ENCODE measurements at places on chromosomes 13 and 19.
A peak's percentile ranks its signal among the peaks of the same experiment; 100 is the strongest.

GRCh38 chr13:76579701-76580100, 306.5 kb downstream of the KCTD12 start:
- DNase-seq: no peak

DNA sequence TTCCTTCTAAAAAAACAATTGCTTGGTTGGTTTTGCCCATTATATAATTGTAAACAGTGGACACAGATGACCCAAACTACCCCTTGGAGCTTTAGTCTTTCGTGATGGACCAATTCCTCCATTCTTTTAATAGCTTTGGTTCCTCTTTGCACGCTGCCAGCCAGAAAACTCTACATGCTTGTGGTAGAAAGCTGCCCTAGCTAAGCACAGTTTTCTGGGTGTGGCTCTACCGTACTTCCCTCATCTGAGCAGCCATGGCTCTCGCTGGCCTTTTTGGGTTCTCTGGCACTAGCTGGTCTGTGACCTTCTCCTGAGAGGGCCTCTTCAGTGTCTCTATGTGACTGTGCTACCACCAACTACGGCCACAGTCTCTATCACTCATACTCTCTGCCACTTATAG, 29.9 kb upstream of the CEBPA start:
- DNase-seq: no peak

GRCh38 chr13:90238413-90238812, 1109.1 kb upstream of the MIR17HG start:
- no peak for DNase-seq

DNA sequence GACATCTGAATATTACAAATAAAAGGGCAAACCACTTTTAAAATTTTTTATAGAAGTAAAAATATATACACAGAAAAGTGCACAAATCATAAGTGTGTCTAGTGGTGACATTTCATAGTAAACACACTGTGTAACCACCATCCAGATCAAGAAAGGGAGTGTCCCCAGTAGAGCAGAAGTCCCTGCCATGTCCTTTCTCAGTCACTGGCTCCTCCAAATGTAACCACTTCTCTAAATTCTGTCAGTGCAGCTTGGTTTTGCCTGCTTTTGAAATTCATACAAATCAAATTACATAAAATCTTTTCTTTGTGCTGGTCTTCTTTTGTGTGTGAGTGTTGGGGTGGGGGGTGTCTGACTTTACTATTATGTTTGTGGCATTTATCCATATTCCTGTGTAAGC, 116.5 kb downstream of the RBM26 start:
- DNase-seq: no peak

GRCh38 chr13:98509271-98510155, 67.4 kb downstream of the STK24 start:
- no peak for DNase-seq

GRCh38 chr13:61276401-61276800, 139.2 kb downstream of the PCDH20 start:
- DNase-seq: no peak

GRCh38 chr19:14073261-14073924, 807 bp downstream of the MISP3 start:
- DNase-seq: peak; percentile 83

DNA sequence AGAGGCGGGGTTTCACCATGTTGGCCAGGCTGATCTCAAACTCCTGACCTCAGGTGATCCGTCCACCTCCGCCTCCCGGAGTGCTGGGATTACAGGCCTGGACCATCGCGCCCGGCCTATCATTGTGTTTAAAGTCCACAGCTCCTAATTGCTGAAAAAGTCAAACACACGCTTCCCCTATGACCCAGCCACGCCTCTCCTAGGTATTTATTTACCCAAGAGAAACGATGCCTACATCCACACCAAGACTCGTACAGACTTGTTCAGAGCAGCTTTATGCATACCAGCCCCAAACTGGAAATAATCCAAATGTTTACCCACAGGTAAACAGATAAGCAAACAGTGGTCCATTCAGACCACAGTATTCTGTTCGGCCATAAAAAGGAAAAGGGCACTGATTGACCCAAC, 15.1 kb downstream of the ZNRF4 start:
- no peak for DNase-seq

DNA sequence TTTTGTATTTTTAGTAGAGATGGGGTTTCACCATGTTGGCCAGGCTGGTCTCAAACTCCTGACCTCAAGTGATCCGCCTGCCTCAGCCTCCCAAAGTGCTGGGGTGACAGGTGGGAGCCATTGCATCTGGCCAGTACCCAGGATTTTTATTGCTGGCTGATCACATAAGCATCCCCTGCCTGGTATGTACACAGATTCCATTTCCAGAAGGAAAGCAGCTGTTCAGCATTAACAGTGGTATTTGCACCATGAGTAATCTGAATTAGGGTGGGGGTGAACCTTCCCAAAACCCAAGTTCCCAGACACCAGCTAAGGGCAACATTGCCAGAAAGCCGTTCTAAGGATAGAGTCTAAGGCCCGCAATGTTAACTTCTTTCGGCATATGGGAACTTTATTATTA, 7.3 kb downstream of the ZNF555 start:
- no peak for DNase-seq

- no peak for DNase-seq
These were observed 221.6 kb downstream of the NBEA start for GRCh38 chr13:35163674-35164073.

DNA sequence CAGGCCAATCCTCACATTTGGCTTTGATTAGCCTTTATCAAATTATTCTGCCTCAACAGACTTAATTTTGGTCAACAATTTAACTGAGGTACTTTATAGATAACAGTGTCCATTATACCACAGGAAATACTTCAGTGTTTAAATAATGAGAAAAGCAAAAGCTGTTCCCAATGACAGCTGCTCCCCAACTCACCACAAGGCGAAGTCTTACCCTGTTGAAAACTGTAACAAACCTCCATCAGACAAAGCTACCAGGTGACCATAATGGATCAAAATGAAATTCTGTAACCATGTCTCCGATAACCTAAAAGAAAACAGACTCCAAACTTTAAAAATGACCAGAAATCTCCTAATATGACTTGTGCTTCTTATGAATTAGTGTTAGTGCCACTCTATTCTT, 50.3 kb downstream of the ZNF44 start:
- DNase-seq: no peak

GRCh38 chr19:5218255-5218855, 122.3 kb downstream of the PTPRS start:
- no peak for DNase-seq

- DNase-seq: no peak
These were observed 149.6 kb downstream of the TEX29 start for GRCh38 chr13:111469916-111470506.

DNA sequence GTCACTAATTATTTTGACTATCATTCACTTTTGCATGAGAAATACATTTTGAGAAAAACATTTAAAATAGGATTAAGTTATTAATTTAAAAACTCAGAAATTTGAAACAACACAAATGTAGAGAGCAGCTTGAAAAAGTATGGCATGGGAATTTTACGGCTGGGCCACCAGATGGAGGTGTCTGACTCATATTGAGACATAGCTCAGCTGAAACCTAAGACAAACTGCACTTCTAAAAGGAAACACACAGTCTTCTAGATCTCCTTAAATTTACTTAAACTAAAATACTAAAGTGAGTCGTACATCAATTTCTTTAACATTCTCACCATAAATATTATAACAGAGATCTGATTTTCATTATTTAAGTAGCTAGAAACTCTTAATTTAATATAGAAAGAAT, 41.9 kb upstream of the POSTN start:
- peak; percentile 6 for DNase-seq

DNA sequence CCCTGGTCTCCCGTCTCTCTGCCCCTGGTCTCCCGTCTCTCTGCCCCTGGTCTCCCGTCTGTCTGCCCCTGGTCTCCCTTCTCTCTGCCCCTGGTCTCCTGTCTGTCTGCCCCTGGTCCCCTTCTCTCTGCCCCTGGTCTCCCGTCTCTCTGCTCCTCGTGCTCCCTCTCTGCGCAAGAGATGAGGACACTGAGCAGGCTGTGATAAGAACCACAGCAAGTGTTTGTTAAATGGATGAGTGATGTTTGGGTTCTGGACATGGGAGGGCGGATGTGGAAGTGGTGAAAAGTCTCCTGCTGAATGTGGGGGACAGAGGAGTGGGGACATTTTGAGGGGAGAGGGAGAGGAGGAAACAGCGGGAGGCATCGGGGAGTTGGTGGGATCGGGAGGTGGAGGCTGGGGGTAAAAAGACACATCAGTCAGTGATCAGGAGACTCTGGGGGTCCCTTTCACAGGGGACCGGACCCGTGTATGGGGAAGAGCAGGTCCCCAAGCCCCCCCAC, 8.0 kb downstream of the NPAS1 start:
- no peak for DNase-seq

- DNase-seq: no peak
These were observed 17.0 kb upstream of the NAPA start for GRCh38 chr19:47531640-47532387.

- no peak for DNase-seq
These were observed 10.0 kb downstream of the RFX1 start for GRCh38 chr19:13995878-13996765.

DNA sequence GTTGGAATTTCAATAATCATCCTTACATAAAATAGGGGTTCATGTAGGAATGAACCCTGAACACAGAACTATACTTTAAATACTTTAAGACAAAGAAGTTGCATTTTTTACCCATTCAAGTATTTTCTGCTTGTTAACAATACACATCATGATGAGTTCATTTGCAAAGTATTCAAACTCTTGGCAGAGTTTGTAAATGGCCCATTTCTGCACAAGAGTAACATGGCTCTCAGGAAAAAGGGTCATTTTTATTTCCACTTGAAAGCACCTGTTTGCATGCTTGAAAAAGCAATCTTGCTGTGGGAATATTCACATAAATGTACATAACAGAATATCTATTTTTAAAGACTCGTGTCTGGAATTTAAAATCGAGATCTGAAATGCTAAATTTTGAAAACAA, 18.1 kb downstream of the ESD start:
- no peak for DNase-seq

DNA sequence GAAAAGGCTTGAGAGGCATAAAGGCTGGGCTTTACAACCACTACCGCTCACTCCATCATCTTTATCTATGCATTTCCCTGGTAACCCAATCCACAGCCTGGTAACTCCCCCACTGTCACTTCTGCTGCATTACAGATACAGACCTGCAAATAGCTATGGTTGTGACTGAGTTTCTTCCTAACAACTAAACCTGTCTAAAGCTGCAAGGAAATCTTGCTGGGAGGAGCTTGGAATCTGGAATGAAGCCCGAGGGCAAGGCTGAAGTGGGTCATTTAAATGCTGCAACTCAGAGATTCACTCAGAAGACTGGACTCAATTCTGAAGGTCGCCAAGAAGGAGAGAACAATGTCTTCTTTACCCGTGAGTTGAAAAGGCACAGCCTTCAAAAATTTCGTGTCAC, at the start of gene LGALS13:
Gene LGALS13 (plus strand): TSS at position 301 of the 400 bp plus-strand sequence. CDS start 45 bp downstream, at position 346.
- DNase-seq: no peak

DNA sequence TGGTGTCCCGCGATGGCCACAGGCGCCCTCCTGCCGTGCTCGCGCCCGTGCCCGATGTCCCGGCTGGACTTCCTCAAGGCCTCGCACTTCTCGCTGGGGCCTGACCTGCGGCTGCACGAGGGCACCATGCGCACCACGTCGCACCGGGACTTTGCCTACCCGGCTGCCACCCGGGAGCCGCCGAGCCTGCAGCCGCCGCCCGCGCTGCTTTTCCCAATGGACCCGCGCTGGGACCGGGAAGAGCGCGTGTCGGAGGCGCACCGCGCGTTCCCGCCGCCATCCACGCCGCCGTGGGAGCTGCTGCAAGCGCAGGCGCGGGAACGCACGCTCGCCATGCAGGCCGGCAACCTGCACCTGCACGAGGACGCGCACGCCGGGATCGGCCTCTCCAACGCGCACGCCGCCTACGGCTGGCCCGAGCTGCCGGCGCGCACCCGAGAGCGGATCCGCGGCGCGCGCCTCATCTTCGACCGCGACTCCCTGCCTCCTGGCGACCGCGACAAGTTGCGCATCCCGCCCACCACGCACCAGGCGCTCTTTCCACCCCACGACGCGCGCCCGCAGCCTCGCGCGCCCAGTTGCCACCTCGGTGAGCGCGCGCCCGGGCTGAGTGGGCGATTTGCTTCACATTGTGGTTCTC, 12.1 kb upstream of the PEX11G start:
- DNase-seq: peak; percentile 88

GRCh38 chr19:10105509-10106099, 558 bp upstream of the PPAN start:
- DNase-seq: no peak

DNA sequence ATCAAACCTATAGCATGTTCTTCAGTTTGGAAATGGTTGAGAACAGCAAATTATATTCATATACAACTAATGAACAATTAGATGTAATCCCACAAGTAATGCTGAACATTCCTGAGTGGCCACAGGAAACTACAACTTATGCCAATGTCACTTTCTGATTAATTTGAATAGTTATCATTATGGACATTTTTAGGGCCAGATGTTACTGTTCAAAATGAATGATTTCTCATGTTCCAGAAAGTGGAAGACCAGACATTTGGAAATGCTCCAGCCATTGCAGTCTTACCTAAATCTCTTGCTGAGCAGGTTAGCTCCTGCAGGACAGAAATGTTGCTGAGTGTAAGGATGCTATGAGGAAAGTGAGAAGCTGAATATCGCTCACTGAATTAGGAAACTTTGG, 819.8 kb downstream of the PCDH9 start:
- DNase-seq: no peak

DNA sequence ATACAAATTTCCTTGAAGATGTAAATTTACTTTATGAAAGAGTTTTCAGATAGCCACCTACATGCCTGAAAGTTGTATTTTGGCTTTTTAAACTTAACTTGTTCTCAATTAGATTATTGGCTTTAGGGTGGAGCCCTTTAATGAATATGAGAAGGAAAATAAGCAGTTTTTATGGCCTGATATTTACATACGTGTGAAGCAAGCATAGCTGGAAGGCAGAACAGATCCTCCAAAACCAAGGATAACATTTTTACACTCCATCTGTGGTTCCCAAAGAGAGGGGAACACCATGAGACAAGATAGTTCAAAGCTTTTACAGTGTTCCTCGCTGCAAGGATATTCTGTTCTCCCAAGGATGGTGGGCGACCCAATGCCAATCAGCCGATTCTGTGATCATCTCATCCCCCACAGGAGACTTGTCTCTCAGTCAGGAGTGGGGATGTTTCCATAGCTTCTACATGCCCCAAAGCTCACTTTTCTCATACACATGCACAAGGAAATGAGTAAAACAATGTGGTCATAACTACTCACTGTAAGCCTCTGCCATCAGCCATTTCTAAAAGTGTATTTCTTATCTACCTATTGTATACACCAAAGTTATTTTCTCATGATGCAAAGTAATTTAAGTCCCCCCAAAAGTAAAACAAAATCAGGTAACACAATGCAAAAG, 24.6 kb upstream of the KBTBD6 start:
- no peak for DNase-seq

Data from NCI-H2081 (cell line).